ENCODE measurements at places on chromosomes 1 and 21. TPM values are rescaled to one million over a fixed set of nuclear protein-coding genes. Genes with fewer than 3 reads are reported as not detected.

Gene MXRA8
- 0.36 TPM for polyA plus RNA-seq

Gene NFIA
- polyA plus RNA-seq = 4.0 TPM

Gene SMIM12
- polyA plus RNA-seq = 62.6 TPM

Gene BRINP3
- polyA plus RNA-seq = not detected

Gene FCRL6
- not detected for polyA plus RNA-seq

Gene ZNF648
- not detected for polyA plus RNA-seq

Gene POGK
- polyA plus RNA-seq = 12.3 TPM

Gene SPRR2E
- polyA plus RNA-seq = 4.3 TPM
